ENCODE measurements at places on chromosomes 3 and 15. TPM values are rescaled to one million over a fixed set of nuclear protein-coding genes. Genes with fewer than 3 reads are reported as not detected.

The GXYLT2 gene
- 18.9 TPM for polyA plus RNA-seq

The NRROS gene
- polyA plus RNA-seq: 6.5 TPM

The NR2E3 gene
- polyA plus RNA-seq: 0.54 TPM

The ROPN1 gene
- 0.15 TPM for polyA plus RNA-seq

DNA sequence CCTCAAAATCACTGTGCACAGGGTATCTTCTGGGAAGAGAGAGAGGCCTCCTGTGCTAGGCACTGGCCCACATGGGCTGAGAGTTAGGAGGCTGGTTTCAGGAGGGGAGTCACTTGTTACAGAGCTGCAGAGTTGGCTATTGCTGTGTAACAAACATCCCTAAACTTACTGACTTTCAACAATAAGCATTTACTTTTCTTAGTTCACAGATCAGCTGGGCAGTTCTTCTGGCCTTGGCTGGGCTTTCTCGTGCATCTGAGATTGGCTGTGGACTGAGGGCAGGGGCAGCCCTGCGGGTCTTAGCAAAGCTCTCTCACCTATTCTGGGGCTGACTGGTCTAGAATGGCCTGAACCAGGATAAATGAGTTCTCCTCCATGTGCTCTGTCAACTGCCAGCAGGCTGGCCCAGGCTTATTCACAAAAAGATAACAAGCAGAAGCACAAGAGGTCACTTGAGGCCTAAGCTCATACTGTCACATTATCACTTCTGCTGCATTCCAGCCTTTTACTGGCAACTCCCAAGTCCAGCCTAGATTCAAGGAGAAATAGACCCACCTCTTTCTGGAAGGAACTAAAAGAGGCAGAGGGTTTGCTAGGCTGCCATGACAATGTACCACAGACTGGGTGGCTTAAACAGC, 17.2 kb upstream of the RBSN start:
- no peak for DNase-seq

GRCh38 chr3:115160295-115160694, 13.2 kb upstream of the ZBTB20 start:
- no peak for DNase-seq

GRCh38 chr3:126554560-126555525, 3.9 kb downstream of the C3orf22 start:
- no peak for DNase-seq

DNA sequence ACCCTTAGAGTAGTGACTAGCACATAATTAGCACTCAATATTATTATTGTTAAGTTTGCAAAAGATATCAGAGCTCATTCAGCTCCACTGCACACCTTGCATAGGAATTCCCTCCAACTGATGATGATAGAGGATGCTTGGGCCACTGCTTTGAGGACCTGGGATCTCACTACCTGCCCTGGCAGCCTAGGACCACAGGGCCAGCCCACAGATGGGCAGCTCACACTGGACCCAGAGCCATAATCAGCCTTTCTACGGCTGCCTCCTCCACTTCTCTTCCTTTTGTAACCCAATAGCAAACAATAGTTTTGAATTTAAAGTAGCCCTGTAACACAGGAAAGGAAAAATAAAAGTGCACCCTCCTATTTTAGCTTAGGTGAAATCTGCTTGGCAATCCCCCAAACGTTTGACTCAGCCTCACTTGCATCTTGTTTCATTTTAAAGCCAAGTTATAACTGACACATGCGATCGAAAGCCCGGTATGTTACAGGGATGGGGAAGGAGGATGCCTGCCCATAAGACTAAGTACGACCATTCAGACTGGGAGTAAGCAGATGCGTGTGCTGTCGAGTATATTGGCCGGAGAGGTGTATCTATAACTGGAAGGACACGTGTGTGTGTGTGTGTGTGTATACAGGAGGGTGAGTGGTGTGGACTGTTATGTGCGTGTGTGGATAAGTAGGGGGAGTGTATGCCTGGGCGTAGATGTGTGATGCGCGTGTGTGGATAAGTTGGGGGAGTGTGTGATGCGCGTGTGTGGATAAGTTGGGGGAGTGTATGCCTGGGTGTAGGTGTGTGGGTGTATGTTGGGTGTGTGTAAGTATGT, 65.9 kb downstream of the CPN2 start:
- no peak for DNase-seq

DNA sequence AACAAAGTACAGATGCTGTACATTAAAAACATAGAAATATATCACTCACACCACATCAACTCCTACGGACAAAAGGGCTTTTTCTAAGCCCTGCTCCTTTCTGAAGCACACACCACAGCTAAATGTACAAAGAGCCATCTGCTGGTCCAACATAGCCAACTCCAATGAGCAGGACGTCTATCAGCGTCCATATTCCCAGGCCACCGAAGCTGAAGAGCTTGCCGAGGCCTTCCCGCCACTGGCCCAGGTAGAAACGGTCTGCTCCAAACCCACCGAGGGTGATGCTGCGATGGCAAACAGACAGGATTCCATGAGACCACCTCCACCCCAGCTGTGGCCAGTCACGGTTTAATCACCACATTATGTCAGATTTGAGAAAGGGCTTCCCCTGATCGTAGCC, 9.8 kb downstream of the TM2D3 start:
- DNase-seq: no peak

DNA sequence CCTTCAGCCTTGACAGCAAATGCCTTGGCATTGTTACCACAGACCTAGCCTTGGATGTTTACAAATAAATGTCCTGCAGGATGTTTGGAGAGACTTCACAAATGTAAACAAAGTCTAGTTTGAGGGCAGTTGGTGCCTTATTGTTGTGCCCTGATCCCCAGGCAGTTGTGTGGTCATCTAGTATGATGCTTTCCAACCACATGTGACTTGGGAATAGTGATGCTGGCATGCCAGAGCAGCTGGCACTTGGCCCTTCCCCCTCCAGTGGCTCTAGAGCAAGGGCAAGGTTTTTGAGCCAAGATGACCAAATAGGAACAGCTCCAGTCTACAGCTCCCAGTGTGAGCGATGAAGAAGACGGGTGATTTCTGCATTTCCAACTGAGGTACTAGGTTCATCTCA, 258.2 kb downstream of the ADAMTS17 start:
- DNase-seq: no peak

DNA sequence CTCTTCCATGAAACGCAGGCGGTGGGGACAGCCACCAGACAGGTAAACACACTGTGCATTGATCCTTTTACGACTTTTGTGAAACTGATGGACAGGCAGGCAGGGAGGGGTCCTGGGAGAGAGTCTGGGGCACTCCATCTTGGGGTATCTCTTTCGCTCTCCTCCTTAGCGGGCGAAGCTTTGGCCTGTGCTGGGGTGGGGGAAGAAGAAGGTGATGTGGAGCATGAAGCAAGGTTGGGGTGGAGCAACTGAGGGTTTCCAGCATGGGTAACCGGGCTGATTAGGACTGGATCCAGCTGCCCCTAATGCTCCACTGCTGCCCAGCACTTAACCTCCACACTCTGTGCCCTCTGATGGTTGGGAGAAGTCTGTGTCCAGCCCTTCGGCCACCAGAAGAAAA, 25.6 kb downstream of the MUC20 start:
- no peak for DNase-seq

GRCh38 chr3:140285380-140285779, 350.4 kb downstream of the CLSTN2 start:
- no peak for DNase-seq

- no peak for DNase-seq
Observed at GRCh38 chr3:43212914-43213611, 73.3 kb upstream of the SNRK start.
